T1000 (cell line): ENCODE measurements at places on chromosomes 2 and 18.

- no peak for DNase-seq
Observed at GRCh38 chr2:228048838-228049490, 132.5 kb downstream of the SPHKAP start.

GRCh38 chr18:48342125-48342524 is 67.1 kb downstream of the ZBTB7C start:
- DNase-seq: no peak

- no peak for DNase-seq
Observed at GRCh38 chr2:54726940-54727339, 3.5 kb downstream of the EML6 start.

GRCh38 chr18:59994357-59994756 is 94.6 kb downstream of the PMAIP1 start:
- DNase-seq: no peak

GRCh38 chr2:215454519-215455246 is 18.8 kb upstream of the FN1 start:
- no peak for DNase-seq

DNA sequence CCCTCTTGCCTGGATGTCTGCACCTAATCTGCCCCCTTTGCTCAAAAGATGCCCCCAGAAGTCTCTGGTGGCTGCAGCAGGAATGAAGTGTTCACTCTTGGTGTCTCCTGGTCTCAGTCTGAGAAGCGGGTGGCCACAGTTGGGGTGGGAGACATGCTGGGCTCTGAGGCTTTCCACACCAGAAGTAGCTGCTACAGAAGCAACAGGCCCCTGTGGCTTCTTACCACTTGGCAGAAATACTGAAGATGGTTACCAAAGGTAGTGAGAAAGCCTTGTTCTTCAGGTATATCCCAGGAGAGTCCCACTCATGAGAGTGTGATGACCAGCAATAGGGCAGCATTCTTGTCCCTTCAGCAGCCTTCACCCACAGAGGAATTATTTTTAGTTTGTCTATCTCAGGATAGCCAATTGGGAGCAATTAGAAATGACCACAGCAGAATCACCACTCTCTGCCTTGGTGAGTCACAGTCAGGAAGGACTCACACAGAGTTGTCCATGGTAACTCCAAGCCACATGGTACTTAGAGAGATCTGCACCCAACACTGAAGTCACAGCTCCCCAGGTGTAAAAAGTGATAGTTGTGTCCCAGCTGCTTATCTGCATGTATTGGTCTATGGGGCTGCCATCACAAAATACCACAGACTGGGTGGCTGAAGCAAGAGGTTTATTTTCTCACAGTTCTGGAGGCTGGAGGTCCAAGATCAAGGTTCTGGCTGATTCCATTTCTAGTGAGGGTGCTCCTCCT is 169.8 kb upstream of the ID2 start:
- no peak for DNase-seq

DNA sequence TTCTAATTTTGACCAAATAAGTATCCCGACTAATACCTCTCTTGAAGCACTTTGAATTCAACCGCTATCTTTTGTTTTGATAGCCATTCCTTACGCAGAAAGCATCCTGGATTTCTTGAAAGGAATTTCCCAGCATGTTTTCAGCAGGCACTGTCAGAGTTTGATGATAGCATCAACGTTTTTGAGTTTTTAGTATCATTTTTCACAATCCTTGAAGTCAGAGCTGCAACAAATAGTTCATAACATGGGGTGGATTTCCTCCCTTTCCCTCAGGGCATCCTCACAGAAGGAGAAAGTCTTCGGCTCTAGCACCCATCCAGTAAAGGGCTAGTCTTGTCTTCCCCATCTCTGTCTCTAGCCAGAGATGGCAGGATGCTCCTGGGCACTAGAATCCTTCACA is 46.2 kb downstream of the ANKRD44 start:
- no peak for DNase-seq

GRCh38 chr2:144550911-144551310 is 31.0 kb upstream of the ZEB2 start:
- no peak for DNase-seq

DNA sequence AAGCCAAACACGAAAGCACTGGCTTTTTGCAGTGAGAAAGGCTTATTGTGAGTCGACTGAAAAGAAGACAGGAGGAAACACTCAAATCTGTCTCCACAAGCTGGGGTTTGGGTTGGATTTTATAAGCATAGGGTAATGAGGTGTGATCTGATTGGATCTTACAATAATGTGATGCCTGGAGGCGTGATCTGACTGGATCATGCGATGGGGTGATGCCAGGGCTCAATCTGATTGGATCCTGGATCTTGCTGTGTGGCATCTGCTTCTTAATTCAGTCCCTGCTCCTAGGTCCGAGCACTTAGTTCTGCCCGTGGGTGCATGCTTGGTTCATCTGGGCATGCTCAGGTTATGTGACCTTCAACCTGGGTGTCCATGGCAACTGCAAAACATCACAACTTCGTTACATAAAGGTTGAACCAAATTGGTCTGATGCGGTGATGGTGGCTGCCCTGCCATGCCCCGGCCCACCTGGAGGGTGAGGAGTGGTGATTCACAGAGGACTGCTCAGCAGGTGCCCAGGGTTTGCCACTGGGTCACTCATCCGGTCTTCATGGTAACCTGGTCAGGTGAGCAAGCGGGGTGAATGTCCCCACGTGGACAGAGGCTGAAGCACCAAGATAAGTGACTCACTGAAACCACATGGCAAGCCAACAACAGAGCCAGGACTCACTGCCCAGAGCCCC is 111.0 kb downstream of the KCNF1 start:
- no peak for DNase-seq

GRCh38 chr2:46569061-46569560 is 89.7 kb downstream of the TMEM247 start:
- no peak for DNase-seq

DNA sequence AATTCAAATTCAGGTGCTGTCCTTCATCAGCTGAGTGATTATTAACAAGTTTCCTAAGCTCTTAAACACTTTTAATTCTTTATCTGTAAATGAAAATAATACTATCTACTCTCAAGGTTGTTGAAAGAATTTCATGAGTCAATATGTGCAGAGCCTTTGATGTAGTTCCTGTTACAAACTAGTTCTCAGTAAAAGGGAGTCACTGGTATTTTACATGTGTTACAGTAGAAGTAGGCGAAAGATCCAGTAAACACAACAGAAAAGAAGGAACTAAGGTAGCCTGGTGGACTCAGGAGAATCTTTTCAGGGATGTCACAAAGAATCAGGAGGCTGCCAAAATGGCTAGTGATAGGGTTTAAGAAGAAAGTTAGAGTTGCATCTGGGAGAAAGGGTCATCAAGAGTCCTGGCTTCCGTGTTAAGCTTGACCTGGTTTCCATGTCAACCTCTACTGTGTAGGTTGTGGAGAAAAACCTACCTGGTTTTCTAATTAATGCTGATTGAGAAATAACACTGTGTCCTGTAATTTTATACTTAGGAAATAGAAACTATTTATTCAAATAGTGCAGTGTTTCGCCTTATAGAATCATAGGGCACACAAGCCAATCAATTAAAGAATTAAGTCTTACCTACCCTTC is 58.3 kb upstream of the TRIB2 start:
- DNase-seq: no peak

- no peak for DNase-seq
Observed at GRCh38 chr18:42719221-42719620, 396.3 kb downstream of the RIT2 start.

GRCh38 chr2:9205486-9205885 is 1.1 kb upstream of the ASAP2 start:
- no peak for DNase-seq

- DNase-seq: no peak
Observed at GRCh38 chr2:180258041-180258537, 251.0 kb upstream of the CWC22 start.

GRCh38 chr2:55062754-55063153 is 12.5 kb upstream of the RTN4 start:
- no peak for DNase-seq

DNA sequence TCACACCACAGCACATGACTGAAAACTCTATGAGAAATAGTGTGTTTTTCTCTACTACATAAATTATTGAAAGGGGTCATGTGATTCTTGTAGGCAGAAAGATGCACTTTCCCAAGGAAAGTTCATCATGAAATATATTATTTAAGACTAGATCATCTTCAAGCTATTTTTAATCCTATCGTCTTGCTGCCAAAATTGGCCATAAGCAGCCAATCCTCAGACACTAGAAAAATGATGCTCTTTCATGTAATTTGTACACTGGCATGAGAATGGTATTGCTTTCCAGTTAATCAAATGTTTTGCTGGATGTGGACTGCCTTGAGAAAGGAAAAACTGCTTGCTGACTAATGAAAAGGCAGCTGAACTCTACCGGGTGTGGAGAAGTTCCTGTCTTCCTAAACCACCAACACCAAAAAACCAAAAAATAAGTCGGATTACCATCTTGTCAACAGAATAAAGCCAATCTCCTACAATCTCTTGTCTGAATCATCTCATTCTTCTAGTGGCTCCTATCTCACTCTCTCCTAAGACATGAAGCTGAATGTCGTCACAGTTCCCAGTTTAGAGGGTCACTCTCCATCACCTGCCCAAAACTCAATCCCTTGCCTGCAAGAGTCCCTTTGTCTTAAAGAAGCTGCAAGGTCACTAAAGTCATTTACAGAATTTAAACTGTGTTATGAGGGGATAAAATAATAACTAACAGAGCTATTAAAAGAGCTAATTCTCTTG is 5.3 kb downstream of the BCL2 start:
- no peak for DNase-seq
